Fibroblast of skin of scalp (primary cell): ENCODE measurements at places on chromosomes 3 and 15.
A peak's percentile ranks its signal among the peaks of the same experiment; 100 is the strongest.

GRCh38 chr3:111802163-111802625, 56.9 kb upstream of the PHLDB2 start:
- peak; percentile 95 for DNase-seq

DNA sequence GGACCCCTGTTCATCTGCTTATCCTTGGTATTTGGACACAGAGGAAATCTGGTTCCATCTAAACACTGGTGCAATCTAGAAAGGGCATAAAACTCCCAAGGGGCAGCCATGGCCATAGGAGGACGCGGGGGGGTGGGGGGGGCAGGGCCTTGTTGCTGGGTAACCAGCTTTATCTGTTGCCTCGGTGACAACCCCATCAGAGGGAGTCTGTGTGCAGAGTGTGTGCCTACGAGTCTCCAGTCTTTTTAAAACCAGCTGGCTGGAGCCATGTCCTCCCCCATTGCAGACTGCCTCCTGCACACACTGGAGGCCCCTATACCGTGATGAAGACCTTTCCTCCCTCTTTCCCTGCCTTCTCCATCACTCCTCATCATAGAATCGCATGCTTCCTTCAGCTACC, 26.4 kb upstream of the CORO2B start:
- DNase-seq: peak; percentile 50

GRCh38 chr3:155704061-155704460, 40.8 kb downstream of the PLCH1 start:
- DNase-seq: no peak

- DNase-seq: peak; percentile 87
These were observed 2.3 kb downstream of the SH3BP5 start for GRCh38 chr3:15330031-15330596.

GRCh38 chr3:158528076-158528674, 42.8 kb upstream of the MLF1 start:
- no peak for DNase-seq

- DNase-seq: no peak
These were observed 561.9 kb downstream of the GBE1 start for GRCh38 chr3:81199587-81199986.

DNA sequence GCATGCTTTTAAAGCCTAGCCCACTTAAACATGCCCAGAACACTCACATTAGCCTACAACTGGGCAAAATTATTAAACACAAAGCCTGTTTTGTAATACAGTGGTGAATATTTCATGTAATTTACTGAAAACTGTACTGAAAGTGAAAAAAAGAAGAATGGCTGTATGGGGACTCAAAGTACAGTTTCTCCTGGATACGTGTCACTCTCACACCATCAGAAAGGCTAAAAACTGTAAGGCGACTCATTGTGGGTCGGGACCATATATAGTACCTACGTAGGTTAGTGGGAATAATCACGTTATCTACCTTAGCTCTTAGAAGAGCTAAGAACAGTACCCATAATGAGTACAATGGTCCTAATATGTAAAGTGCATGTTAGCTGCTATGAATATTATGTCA, 80.2 kb upstream of the SPATA12 start:
- no peak for DNase-seq

- DNase-seq: no peak
These were observed 83.8 kb upstream of the SUCLG2 start for GRCh38 chr3:67737906-67738865.

- DNase-seq: no peak
These were observed 131.4 kb upstream of the UBE2E2 start for GRCh38 chr3:23071758-23072157.

DNA sequence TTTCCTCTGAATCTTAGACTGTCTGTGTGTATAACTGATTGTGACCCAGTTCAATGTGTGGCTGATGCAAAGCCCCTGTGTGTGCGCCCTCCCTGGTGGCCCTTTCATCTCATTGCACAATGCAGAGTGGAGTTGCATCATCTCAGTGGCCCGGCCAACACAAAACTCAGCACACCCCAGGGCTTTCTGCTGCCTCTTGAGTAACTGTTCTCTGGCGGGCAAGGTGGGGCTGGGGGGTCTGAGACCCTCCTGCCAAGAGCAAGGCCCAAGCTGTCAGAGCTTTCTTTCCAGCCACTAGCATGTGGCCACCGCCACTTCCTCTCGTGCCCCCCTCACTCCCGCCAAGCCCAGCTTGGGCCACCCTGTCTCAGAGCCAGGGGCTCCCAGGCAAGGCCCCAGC, 80.7 kb upstream of the ALDH1L1 start:
- DNase-seq: peak; percentile 90

- DNase-seq: peak; percentile 93
These were observed 951.6 kb downstream of the TUSC7 start for GRCh38 chr3:117660941-117661817.

- peak; percentile 58 for DNase-seq
These were observed 20.0 kb downstream of the BOC start for GRCh38 chr3:113231391-113231790.

DNA sequence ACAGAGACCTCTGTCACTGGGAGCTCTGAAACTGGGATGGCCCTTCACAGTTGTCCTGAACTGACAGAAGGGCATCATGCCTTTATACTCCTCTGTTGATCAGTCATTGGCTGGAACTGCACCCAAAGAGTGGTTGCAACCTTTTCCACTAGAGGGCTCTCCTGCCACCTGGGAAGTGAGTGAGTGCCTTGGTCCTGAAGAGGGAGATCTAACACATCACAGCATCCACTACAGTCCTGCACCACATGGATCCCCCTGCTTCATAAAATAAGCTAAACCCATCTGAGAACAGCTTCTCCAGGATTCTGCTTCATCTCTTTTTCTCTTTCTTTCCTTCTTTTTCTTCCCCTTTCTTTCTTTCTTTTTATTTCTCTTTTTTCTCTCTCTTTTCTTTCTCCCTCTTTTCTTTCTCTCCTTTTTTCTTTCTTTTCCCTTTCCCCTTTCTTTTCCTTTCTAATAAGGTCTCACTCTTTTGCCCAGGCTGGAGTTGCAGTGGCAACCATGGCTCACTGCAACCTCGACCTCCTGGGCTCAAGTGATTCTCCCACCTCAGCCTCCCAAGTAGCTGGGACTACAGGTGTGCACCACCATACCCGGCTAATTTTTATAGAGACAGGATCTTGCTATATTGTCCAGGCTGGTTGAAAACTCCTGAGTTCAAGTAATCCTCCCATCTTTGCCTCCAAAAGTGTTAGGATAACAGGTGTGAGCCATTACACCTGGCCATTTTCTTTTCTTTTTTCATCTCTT, 42.8 kb upstream of the RAF1 start:
- peak; percentile 79 for DNase-seq

- DNase-seq: no peak
These were observed 13.5 kb downstream of the OR5K3 start for GRCh38 chr3:98404010-98404409.

GRCh38 chr3:14253022-14253706, 74.5 kb downstream of the LSM3 start:
- no peak for DNase-seq

DNA sequence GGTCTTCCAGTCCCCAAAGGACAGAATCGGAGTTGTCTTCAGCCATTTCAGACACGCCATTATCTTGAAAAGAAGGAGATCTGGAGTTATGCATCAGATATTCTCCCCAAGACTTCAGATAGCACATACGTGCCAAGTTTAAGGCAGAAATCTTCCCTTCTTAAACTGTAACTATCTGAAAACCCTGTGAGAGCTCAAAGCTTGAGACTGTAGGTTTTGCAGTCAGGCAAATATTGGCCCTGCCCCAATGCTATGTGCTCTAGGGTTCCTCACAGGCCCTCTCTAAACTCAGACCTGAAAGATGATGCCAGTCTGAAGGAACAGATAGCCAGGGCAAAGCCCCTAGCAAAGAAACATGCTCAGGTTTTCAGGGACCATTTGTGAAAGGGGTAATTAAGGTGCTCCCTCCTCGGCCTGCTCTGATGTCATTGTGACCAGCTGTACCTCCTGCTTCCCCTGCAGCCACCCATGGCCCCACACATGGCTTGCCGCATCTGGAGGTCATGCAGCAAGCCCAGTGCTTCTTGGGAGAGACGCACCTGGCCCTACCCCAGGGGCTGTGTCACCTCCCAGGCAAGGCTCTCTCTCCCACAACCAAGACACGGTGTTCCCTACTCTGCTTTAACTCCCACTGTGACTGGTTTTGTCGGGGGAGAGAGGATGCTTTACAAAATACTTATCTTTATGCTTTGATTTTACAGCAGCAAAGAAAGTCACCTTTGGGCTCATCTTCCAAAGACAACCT, 53.4 kb upstream of the POMGNT2 start:
- no peak for DNase-seq

GRCh38 chr3:126540342-126540849, 16.4 kb downstream of the CHST13 start:
- peak; percentile 95 for DNase-seq
